ENCODE measurements at places on chromosomes 6 and 20.

DNA sequence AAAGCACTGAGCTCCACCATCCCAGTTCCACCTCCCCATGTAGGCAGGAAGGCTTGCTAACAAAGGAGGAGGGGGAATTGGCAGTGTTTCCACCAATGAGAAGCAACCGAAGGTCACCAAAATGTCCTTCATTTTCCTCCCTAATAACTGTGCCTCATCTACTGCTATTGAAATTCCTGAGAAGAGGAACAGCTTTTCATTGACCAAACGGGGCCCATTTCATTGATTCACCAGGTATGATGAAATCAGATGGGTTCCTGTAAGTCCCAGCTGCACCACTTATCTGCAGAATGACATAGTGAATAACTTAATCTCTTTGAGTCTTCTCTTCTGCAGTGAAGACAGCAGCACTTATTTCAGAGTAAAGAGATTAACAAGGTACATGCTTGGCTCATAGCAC is 17.3 kb downstream of the TREM1 start:
- no peak for DNase-seq

GRCh38 chr20:14883324-14883723 is 545.9 kb upstream of the FLRT3 start:
- DNase-seq = peak; percentile 67

GRCh38 chr6:129863664-129864063 is 2.5 kb upstream of the TMEM244 start:
- DNase-seq = no peak

- peak; percentile 29 for DNase-seq
Measured at GRCh38 chr6:23566418-23566817, 559.6 kb upstream of the NRSN1 start.

Measured in DMS53 (cell line).